ENCODE measurements at places on chromosomes 6 and 20.
A peak's percentile ranks its signal among the peaks of the same experiment; 100 is the strongest.

DNA sequence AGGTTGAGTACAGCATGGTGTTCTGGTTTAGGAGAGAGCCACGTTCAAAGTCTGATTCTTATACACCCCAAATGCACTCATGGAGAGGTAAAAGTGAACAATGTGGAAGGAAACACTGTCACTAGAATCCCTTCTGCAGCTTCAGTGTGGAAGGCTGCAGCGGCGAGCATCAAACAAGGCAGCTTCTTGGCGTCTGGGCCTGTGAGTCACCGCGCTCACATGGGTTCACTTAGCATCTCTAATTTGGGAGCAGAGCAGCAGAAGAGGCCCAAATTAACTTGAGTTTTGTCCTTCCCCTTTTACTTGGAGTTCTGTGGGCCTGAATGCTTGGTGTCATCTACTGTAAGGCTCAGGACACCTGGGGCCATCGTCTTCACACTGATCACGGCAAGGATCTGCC, 10.9 kb upstream of the E2F1 start:
- H3K4me1 ChIP-seq = no peaks in the 10 kb centered on the region
- H3K27me3 ChIP-seq = no peaks in the 10 kb centered on the region
- DNase-seq = peak; percentile 71
- H3K36me3 ChIP-seq = no peaks in the 10 kb centered on the region
- no peak overlapping the region for H3K27ac ChIP-seq

DNA sequence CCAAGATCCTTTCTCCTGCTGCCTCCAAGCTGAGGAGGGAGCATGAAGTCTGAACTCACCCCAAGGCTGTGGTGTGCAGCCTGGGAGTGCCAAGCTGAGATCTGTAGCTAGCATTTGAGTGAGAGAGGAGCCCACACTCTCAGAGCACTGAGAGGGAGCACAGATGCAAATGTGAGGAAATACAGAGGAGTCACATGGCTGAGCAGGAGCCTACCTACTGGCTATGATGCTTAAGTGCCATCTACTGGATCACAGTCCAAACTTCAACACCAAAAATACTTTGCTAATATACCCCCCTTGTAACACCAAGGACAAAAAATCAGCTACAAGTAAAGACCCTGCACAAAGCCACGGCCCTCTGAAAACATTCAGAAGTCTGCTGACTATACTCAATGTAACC, 94.4 kb upstream of the IMPG1 start:
- no peak overlapping the region for H3K4me3 ChIP-seq
- no peak for DNase-seq
- H3K4me1 ChIP-seq = no peaks in the 10 kb centered on the region
- no peak overlapping the region for H3K27ac ChIP-seq

DNA sequence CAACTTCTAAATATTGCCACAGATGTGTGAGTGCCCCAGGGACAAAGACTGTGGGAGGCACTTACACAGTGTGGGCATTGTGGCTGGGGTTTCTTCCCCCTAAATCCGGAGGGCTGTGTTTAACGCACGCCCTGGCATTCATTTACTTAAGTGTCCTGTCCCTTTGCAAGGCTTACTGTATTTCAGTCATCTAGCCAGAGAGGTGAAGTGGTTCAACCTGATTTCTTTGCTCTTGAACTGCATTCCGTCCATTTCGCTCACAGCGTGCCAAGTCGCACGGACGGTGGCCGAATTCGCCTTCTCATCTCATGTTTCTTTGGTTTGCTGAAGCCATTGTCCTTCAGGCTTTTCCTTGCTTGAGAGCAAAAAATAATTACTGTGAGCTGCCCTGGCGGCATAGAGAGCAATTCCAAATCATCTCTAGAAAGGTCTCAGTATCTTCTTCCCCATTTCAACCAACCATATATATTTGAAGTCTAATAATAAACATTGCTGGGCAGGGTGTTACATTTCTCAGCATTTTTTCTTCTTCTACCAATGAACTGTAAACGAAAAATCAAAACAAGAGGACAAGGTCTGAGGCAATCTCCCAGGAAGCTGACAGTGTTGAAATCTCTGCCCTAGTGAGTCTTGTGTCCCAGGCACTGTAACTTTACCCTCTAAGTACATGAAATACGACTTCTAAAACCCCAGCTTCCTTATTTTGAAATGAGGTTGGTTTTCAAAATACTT, 16.9 kb downstream of the SYTL3 start:
- H3K27ac ChIP-seq = peak overlapping the region; percentile 90
- peaks cover 6% of the 10 kb centered on the region for H3K36me3 ChIP-seq
- H3K4me3 ChIP-seq = peak overlapping the region; percentile 40
- DNase-seq = no peak
- no peaks in the 10 kb centered on the region for H3K27me3 ChIP-seq

- H3K27ac ChIP-seq = no peak overlapping the region
- peaks cover 7% of the 10 kb centered on the region for H3K4me1 ChIP-seq
- DNase-seq = no peak
- H3K36me3 ChIP-seq = peaks cover 4% of the 10 kb centered on the region
- no peaks in the 10 kb centered on the region for H3K27me3 ChIP-seq
Observed at GRCh38 chr6:143961886-143962878, 45.9 kb downstream of the PLAGL1 start.

- no peak for DNase-seq
- H3K4me3 ChIP-seq = no peak overlapping the region
- H3K27ac ChIP-seq = no peak overlapping the region
- H3K27me3 ChIP-seq = no peaks in the 10 kb centered on the region
- H3K4me1 ChIP-seq = peaks cover 11% of the 10 kb centered on the region
Observed at GRCh38 chr20:39850821-39851330, 838.2 kb downstream of the MAFB start.

- H3K36me3 ChIP-seq = no peaks in the 10 kb centered on the region
- no peak for DNase-seq
- no peaks in the 10 kb centered on the region for H3K4me1 ChIP-seq
- no peak overlapping the region for H3K27ac ChIP-seq
- H3K27me3 ChIP-seq = no peaks in the 10 kb centered on the region
Observed at GRCh38 chr6:85402071-85402470, 47.8 kb upstream of the NT5E start.

DNA sequence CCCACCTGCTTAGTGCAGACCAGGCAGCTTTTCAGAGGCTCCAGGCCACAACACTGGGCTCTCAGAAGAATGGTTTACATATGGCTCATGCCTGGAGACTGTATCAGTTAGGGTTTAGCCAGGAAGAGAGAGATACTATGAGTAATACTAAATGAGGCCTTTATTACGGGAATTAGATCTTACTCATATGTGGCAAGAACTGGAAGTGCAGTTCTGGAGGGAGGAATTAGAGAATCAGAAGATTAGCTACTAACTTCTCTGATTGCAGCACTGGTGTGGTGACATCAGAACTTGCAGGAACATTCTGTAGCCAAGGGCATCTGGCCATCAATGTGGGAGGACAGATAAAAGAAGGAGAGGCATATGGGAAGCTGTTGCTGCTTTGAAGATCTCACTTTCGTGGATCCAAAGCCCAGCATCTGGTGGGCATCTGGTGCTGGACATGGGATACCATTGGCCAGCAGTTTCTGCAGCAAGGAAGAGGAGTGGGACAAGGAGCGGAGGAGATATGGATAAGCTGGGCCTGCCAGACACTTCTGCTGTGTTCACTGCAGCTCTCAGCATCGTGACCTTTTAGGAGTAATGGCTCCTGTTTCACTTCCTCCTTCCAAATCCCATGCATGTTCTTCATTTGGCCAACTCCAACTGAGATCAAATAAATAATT, 248.5 kb downstream of the BTBD3 start:
- H3K36me3 ChIP-seq = no peaks in the 10 kb centered on the region
- H3K27me3 ChIP-seq = no peaks in the 10 kb centered on the region
- no peak overlapping the region for H3K27ac ChIP-seq
- no peaks in the 10 kb centered on the region for H3K4me1 ChIP-seq
- no peak overlapping the region for H3K4me3 ChIP-seq
- DNase-seq = no peak

- H3K27me3 ChIP-seq = no peaks in the 10 kb centered on the region
- no peaks in the 10 kb centered on the region for H3K36me3 ChIP-seq
- no peak overlapping the region for H3K4me3 ChIP-seq
- H3K27ac ChIP-seq = no peak overlapping the region
- DNase-seq = no peak
- peaks cover 15% of the 10 kb centered on the region for H3K4me1 ChIP-seq
Observed at GRCh38 chr6:44038543-44039065, 88.6 kb downstream of the MRPL14 start.

DNA sequence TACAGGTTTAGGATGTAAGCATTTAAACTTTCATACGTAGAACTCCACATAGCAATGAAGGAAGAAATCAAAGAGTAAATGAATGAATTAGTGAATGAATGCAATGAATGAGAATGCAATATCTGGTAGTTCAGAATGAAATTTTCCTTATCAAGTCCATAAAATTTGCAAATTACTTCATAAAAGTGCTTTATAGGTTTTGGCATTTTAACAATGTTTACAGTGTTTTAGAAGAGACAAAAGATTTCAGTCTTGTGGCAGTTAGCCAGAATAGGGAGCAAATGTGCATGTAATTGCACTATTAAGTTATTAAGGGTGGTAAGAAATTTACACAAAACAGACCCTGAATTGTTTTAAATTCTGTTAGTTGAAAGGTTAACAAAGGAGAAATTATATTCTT, 739.4 kb upstream of the FLRT3 start:
- no peaks in the 10 kb centered on the region for H3K4me1 ChIP-seq
- no peaks in the 10 kb centered on the region for H3K27me3 ChIP-seq
- DNase-seq = no peak
- H3K36me3 ChIP-seq = no peaks in the 10 kb centered on the region
- H3K4me3 ChIP-seq = no peak overlapping the region
- no peak overlapping the region for H3K27ac ChIP-seq

DNA sequence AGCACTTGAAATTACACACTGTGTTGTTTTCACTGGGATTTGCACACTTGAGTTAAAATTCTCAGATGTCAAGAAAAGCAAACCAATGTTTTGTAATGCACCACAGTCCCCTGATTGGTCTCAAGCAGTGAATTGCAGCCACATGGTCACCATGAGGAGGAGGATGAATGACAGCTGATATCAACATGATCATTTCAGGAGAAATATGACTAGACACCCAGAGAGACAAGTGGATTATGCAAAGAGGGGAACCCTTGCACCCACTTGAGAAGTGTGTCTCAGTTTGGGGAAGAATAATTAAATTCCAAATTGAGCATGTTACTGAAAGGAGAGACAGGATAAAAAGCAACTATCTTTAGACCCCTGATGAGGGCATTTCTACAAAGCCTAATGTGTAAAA, 69.3 kb downstream of the UST start:
- no peaks in the 10 kb centered on the region for H3K36me3 ChIP-seq
- no peak overlapping the region for H3K4me3 ChIP-seq
- no peaks in the 10 kb centered on the region for H3K4me1 ChIP-seq
- DNase-seq = no peak
- no peaks in the 10 kb centered on the region for H3K27me3 ChIP-seq

GRCh38 chr20:35008411-35009342, 53.0 kb downstream of the MYH7B start:
- DNase-seq = peak; percentile 92
- H3K36me3 ChIP-seq = peaks cover 98% of the 10 kb centered on the region
- no peaks in the 10 kb centered on the region for H3K27me3 ChIP-seq

DNA sequence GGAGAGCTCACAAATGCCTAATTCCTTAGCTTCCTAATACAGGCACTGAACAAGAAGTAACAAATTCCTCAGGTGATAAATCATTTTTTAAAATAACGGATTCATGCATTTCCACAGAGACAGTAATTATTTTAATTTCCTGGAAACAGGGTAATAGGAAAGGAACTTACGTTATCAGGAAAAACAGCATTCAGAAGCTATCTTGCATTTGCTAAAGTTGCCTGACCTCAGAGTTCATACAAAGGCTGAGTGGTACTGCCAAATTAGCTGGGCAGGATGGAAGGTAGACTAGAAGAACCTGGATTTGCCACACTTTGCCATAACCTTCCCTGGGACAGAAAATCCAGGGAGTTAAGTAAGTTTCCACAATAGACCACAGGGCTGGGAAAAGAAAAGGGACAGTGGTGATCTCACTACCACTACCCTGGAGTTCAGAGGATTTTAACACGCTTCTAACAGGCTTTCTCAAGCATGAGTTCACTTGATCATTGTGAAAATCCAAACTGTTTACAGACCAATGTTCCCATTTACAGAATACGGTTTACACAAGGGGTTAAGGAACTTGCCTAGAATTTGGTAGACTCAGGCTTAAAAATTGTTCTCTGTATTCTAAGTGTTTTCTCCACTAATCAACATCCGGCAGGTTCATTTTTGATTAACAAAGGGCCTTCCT, 57.0 kb downstream of the KIF13A start:
- H3K4me3 ChIP-seq = no peak overlapping the region
- H3K27me3 ChIP-seq = no peaks in the 10 kb centered on the region
- H3K36me3 ChIP-seq = no peaks in the 10 kb centered on the region

- no peak overlapping the region for H3K27ac ChIP-seq
- H3K36me3 ChIP-seq = no peaks in the 10 kb centered on the region
- no peak for DNase-seq
- no peaks in the 10 kb centered on the region for H3K4me1 ChIP-seq
- H3K27me3 ChIP-seq = no peaks in the 10 kb centered on the region
Observed at GRCh38 chr6:75932067-75932466, 140.4 kb downstream of the IMPG1 start.

DNA sequence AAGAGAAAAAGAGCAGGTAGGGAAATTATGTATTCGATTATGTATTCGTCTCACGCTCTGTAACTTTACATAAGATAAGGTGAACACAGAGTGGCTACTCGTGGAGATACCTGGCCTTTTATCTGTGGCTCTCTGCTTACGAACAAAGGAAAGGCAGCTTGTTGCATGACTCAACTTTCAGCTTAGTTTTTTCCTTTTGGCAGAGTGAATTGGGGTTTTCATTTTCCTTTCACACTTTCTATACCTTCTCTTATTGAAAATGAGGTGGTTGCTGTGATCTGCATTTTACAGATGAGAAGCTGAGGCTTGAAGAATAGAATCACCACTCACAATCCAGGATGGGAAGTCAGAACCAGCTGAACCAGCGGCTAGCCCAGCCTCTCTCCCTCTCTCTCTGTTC, 13.3 kb upstream of the KCNK15 start:
- H3K27ac ChIP-seq = no peak overlapping the region
- no peak for DNase-seq
- H3K36me3 ChIP-seq = no peaks in the 10 kb centered on the region
- H3K4me3 ChIP-seq = no peak overlapping the region
- H3K4me1 ChIP-seq = peaks cover 42% of the 10 kb centered on the region

GRCh38 chr6:142909686-142910085, 35.3 kb downstream of the HIVEP2 start:
- DNase-seq = no peak
- no peaks in the 10 kb centered on the region for H3K27me3 ChIP-seq
- no peak overlapping the region for H3K4me3 ChIP-seq

GRCh38 chr20:23264545-23264944, 86.0 kb upstream of the NXT1 start:
- H3K27me3 ChIP-seq = no peaks in the 10 kb centered on the region
- H3K27ac ChIP-seq = no peak overlapping the region
- DNase-seq = no peak
- no peaks in the 10 kb centered on the region for H3K4me1 ChIP-seq
- H3K4me3 ChIP-seq = no peak overlapping the region

GRCh38 chr6:85421972-85422371, 27.9 kb upstream of the NT5E start:
- H3K27me3 ChIP-seq = peaks cover 3% of the 10 kb centered on the region
- no peak overlapping the region for H3K4me3 ChIP-seq
- no peaks in the 10 kb centered on the region for H3K36me3 ChIP-seq
- H3K27ac ChIP-seq = no peak overlapping the region

GRCh38 chr6:1686117-1687098, 76.7 kb downstream of the FOXC1 start:
- no peaks in the 10 kb centered on the region for H3K36me3 ChIP-seq
- peaks cover 9% of the 10 kb centered on the region for H3K4me1 ChIP-seq
- peak overlapping the region; percentile 47 for H3K27ac ChIP-seq
- no peak overlapping the region for H3K4me3 ChIP-seq

- H3K27ac ChIP-seq = no peak overlapping the region
- H3K4me1 ChIP-seq = peaks cover 8% of the 10 kb centered on the region
- H3K4me3 ChIP-seq = no peak overlapping the region
- H3K36me3 ChIP-seq = no peaks in the 10 kb centered on the region
Observed at GRCh38 chr6:90151576-90152422, 144.8 kb downstream of the BACH2 start.

All from psoas muscle (tissue), 8 donors.